ENCODE measurements at places on chromosomes 2 and 18.

DNA sequence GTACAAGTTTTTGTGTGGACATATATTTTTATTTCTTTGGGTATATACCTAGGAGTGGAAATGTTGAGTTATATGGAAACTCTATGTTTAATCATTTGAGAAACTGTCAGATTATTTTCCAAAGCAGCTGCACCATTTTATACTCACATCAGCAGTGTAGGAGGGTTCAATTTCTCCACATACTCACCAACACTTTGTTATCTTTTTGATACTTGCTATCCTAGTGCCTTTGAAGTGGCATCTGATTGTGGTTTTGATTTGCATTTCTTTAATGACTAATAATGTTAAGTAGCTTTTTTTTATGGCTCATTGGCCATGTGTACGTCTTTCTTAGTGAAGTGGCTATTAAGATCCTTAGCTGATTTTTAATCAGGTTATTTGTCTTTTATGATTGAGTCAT, 64.7 kb upstream of the SLC8A1 start:
- DNase-seq = no peak

GRCh38 chr2:42300527-42300926, 60.5 kb downstream of the COX7A2L start:
- DNase-seq = no peak

DNA sequence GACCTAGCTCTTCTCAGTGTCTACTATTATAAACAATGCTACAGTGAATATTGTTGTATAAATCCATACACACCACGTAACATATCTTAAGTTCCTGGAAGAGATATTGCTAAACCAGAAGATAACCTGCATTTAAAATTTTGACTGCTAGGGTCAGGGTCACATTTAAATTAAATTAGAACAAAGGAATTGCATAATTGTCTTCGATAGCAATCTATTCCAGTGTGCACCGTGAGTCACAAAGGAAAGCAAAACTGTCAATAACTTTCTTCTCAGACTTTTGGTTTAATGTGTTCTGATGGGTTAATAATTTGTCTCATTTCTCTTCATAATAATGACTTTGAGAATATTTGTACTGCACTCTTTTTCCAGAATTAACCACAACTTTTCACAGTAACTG, 4.2 kb downstream of the GEN1 start:
- no peak for DNase-seq

DNA sequence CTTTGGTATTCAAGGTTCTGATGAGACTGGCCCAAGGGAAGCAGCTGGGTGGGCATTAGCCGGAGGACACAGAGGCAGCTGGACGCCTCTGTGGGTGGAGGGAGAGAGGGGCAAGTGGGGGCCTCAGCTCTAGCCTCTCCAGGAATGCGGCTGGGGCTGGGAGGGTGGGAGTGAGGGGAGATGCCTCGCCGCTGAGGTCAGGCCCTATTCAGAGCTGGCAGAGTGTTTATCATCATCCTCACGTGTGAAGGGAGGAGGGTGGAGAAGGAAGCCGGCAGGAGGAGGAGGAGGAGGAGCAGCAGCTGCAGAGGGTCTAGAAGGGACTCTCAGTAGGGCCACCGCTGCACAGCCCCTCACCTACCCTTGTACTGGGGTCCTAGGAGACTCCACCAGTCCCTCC, 43.1 kb downstream of the TNS1 start:
- DNase-seq = no peak

DNA sequence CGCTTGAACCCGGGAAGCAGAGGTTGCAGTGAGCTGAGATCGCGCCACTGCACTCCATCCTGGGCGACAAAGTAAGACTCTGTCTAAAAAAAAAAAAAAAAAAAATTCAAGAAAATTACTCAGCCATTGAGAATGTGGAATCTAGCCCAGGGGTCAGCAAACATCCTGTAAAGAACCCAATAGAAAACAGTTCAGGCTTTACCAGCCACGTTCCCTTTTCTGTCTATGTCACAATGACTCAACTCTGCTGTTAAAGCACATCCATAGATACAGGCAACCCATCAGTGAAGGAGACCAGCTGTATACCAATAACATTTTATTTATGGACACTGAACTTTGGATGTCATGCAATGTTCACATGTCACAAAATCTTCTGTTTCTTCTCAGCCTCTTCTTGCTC, 435.6 kb upstream of the GYPC start:
- DNase-seq = no peak

DNA sequence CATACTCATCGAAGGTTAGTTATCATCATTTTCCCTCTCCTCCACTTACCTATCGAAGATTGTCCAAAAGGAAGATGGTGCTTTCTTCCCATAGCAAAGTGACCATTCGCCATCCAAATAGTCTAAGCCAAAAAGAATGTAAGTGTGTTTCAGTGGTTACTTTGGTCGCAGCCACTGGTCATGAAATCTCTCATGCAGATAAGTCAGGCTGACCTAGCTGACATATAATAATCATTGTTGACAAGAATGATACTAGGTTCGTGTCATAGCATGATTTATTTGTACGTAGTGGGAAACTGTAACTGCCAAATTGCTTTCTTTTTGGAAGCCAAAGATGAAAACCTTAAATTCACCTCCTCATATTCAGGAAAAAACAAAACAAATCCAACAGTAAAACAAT, 89.6 kb upstream of the PMAIP1 start:
- no peak for DNase-seq

- no peak for DNase-seq
These were observed 22.0 kb downstream of the KCTD1 start for GRCh38 chr18:26526128-26526965.

GRCh38 chr2:9236045-9236344, 29.4 kb downstream of the ASAP2 start:
- no peak for DNase-seq

DNA sequence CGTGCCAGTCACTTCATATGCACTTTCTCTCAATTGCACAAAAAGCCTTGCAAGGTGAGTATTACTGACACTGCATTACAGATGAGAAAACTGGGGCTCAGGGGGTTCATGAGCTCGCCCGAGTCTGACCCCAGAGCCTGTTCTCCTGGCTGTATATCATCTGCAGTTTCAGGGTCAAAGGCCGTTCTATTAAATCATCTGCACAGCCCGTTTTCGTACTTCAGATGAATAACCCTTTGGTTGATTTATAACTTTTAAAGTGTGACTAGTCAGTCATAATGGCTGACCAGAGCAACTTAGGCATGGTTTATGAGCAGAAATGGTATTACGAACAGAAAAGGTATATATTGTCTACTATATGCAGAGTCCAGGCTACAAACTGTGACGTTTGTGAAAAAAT, 35.3 kb upstream of the NPAS2 start:
- no peak for DNase-seq

DNA sequence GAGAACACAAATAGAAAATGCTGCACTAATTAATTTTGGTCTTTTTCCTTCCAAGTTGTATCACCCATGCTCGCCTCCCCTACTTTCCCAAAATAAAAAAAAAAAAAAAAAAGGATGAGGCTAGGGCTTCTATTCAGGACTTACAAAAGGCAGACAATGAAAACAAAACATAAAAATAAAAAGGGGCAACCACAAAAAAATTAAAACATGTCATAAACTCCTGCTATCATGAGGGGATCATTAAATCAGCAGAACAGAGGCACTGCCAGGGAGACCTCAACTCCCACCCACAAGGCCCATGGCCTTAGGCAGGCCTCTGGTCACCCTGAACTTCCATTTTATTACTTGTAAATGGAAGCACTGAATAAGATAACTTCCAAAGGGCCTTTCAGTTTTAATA, 23.3 kb downstream of the EPB41L3 start:
- DNase-seq = no peak

DNA sequence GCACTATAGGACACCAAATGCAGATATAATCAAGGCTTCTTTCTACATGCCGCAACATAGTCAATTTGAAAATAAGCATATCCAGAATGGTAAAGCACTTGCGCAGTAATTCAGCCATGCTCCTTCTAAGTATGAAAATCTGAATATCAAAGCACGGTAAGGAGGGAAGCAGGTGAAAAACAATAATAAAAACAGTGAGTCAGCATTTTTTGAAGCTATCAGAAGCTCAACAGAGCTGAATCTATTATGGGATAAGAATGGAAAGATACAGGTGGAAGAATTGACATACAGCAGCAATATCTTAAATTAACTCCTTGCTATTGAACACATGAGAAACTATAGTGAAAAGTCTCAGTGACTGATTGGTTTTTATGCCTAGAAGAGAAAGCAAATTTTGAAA, 266.3 kb downstream of the NRXN1 start:
- no peak for DNase-seq

- no peak for DNase-seq
These were observed 404.0 kb upstream of the MYT1L start for GRCh38 chr2:2735041-2735440.

- DNase-seq = no peak
These were observed 209.7 kb upstream of the PARD3B start for GRCh38 chr2:204335451-204336058.

DNA sequence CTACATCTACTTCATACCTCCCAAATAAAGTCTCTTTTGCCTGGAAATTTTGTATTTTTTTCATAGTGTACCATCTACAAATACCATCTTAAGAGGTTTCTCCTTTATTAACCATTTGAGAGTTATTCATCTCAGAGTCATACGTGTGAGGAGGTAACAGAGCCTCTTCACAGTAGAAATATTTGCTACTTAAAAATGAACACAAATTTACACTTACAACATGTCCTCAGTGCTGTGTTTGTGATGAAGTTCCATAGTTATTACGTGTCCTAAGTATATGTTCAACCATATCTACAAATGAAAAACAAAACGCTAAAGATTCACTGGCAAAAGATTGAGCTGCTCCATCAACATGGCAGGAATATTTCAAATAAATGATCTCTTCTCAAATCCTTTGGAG, 48.5 kb upstream of the HNRNPA3 start:
- DNase-seq = no peak

- no peak for DNase-seq
These were observed 228.4 kb downstream of the MGAT5 start for GRCh38 chr2:134482131-134482723.

DNA sequence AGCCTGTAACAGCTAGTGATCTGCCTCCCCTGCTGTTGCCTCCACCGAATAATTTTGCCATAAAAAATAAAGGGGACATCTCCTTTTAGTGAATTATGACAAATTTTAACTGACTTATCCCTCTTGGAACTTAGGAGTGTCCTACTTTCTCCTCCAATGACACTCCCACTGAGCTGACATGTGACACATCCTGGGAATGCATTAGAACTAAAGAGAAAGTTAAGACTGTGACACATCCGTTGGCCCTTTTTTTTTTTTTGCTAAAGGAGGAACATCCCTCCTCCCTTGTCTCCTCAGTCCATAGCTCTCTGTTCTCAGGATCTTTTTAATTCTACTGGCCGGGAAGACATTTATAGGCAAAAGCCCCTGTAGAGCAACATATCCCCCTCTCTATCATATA, 268.2 kb downstream of the NRXN1 start:
- DNase-seq = no peak

- no peak for DNase-seq
These were observed 55.8 kb upstream of the TMEM178A start for GRCh38 chr2:39609917-39610316.

GRCh38 chr2:239831001-239831731, 194.0 kb downstream of the NDUFA10 start:
- no peak for DNase-seq

- no peak for DNase-seq
These were observed 102.2 kb upstream of the UXS1 start for GRCh38 chr2:106296182-106296815.

Measured in NCI-H2029 treated with DMSO at 0.1 percent for 48 hours (cell line).